ENCODE measurements at places on chromosomes 3 and 15. TPM values are rescaled to one million over a fixed set of nuclear protein-coding genes. Genes with fewer than 3 reads are reported as not detected.

Gene EIF4E3
- total RNA-seq, result 9.1 TPM

Gene ZBED2
- 1.0 TPM for total RNA-seq

Gene NR2E3
- total RNA-seq, result not detected

Gene ZPLD1
- total RNA-seq, result 0.41 TPM

Gene NTRK3
- total RNA-seq, result 0.34 TPM

Gene COL7A1
- 348 TPM for total RNA-seq

Gene DUT
- 75.4 TPM for total RNA-seq

Gene CPOX
- total RNA-seq, result 26.5 TPM

Gene FBXW12
- 0.46 TPM for total RNA-seq

Gene SGO1
- 6.9 TPM for total RNA-seq

Gene CCDC71
- 46.6 TPM for total RNA-seq

Gene ADGRG7
- total RNA-seq, result not detected

Gene SEMA6D
- total RNA-seq, result 1.7 TPM

Gene SLC22A13
- 0.34 TPM for total RNA-seq

- DNase-seq, result peak; percentile 82
Observed at GRCh38 chr3:192892981-192893700, 24.5 kb downstream of the MB21D2 start.

GRCh38 chr3:40328374-40328773 lies 18.9 kb downstream of the EIF1B start:
- DNase-seq, result no peak

DNA sequence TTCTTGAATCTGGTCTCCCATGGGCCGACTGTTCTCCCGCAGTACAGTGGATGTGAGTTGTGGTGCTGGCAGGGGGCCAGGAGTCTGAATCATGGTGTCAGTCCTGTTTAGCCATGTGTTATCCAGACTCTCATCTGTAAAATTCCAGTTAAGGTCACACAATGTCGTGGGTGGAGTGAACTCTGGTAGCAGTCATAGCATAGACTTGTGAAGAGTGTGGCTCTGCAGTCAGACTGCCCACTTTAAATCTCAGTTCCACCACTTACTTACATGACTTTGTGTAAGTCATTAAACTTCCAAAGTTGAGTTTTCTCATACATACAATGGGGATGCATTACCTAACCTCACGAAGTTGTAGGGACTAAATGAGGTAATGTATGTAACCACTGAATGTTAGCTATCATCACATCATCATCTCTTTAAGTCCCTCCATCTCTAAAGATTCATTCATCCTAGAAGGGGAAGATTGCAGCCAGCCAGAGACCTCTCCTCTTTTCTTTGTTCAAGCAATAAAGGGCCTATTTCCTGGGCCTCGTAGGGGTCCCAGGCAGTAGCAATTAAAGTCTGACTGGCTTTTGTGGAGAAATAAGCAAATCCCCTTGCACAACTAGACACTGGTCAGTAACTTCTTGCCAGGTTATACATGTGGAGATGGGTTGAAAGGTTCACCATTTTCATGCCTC lies 93.9 kb downstream of the PCCB start:
- DNase-seq, result peak; percentile 65

DNA sequence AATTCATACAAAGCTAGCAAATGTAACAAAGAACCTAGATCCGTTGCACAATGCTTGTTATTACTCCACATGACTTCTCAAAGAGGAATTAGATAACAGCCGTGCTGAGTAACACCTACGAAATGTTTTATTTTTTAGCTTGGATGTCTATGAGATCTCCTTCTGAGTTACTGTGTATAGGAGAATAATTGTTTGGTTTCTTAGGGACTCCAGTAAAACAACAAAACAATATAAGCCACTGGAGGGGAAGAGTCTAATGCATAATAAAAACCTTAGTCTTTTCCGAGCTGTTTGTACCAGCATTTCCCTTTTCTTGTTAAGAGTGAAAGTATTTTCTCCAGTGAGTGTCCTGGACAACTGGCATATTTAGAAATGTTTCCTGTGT lies 15.6 kb downstream of the SNAP23 start:
- no peak for DNase-seq

DNA sequence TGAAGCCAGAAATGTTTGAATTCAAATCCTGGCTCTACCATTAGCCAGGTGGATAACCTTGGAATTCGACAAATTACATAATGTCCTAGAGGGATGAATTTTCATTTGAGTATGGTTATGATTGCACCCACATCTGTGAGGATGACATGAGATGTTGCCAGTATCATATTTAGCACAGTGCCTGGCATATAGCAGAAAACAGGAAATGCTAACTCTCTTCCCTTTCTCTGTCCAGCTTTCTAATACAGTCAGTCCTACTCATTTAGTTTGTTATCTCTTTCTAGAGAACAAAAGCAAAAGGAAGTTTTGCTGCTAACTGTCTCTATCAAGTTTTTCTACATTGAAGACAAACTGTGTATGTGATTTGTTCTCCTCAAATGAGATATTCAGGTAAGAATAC lies 231.7 kb downstream of the CPNE4 start:
- DNase-seq, result no peak

DNA sequence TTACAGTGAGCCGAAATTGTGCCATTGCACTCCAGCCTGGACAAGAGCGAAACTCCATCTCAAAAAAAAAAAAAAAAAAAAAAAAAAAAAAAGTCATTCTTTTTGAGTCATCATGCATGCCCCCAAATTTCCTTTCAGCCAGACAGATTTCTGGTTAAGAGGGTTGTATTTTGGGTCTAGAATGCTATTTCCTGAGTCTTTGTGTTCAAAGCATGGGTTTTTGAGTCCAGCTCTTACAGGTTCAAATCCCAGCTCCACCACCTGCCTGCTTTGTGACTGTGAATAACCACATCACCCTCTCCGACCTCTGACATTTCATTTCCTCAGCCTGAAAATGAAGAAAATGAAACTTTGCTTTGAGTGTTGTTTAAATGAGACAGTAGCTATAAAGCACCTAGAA lies 9.3 kb upstream of the C15orf61 start:
- DNase-seq, result no peak

GRCh38 chr3:185297867-185298266 lies 44.0 kb upstream of the EHHADH start:
- DNase-seq, result no peak

GRCh38 chr3:40306336-40306735 lies 3.2 kb upstream of the EIF1B start:
- no peak for DNase-seq

DNA sequence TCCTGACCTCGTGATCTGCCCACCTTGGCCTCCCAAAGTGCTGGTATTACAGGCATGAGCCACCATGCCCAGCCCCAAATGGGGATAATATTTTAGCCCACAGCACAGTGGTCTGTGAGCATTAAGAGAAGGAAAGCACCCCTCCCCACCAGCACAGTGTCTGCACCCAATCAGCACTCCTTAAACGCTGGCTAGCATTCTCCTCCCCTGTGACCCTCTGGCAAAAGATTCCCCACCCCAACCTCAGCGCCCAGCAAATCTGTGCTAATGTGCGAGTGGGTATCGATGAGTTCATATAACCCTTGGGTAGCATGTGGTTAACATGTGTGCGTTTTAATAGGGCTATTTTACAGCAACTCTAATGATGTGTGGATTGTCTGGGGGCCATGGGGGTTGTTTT lies 18.3 kb upstream of the EPHB3 start:
- no peak for DNase-seq

GRCh38 chr15:57458356-57458781 lies 82.1 kb downstream of the CGNL1 start:
- DNase-seq, result no peak

- DNase-seq, result no peak
Observed at GRCh38 chr3:187093320-187093719, 46.0 kb downstream of the RPL39L start.

DNA sequence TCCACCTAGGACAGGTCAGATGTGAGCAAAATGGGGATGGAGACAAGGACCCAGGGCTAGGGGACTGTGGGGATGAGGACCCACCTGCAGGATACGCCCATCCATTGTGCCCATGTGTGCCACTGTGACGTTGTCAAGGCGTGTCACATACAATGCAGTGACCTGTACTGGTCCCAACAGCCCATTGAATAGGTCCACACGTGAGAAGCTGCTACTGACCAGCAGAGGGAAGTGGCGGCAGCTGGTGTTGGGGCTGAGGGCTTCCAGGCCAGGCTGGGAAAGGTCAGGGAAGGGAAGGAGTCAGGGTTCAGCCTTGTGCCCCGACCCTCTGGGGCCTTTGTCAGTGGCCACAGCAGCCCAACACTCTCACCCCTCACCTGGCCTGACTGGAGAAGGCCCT lies 4.7 kb downstream of the MST1R start:
- no peak for DNase-seq

- no peak for DNase-seq
Observed at GRCh38 chr3:187400756-187401155, 32.6 kb downstream of the RTP4 start.

GRCh38 chr15:100818927-100819326 lies 60.7 kb upstream of the ALDH1A3 start:
- DNase-seq, result no peak

- no peak for DNase-seq
Observed at GRCh38 chr15:81400640-81401236, 26.7 kb upstream of the TMC3 start.

DNA sequence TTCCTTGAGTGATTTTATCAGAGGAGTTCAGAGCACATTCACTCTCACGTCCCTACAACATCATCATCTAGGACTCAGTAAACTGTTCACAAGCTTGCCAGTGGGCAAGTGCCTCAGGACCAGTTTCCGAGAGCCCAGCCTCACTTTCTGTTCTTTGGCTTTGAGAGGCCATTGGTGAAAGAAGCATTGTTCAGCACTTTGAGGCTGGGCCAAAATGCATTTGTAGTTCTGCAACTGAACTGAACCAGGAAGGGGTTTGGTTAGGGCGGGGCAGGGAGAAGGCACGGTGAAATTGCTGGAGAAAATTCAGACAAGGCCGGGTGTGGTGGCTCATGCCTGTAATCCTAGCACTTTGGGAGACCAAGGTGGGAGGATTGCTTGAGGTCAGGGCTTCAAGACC lies 222.1 kb upstream of the CHRM5 start:
- DNase-seq, result no peak

DNA sequence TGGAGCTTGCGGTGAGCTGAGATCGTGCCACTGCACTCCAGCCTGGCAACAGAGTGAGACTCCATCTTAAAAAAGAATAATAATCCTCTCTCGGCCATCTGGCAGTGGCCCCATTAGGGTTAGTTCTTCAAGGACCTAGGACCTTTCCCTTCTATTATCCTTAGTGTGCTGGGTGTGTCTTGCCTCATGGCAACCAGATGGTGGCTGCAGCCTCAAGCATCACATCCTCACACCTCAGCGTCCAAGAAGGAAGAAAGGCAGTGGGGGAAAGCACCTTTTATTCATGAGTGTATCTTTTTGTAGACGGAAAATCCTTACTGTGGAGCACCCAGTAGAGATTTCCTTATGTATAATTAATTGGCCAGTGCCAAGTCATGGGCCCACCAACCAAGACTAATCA lies 42.7 kb upstream of the TFRC start:
- DNase-seq, result no peak

- no peak for DNase-seq
Observed at GRCh38 chr3:55487381-55488241, 505 bp upstream of the WNT5A start.

DNA sequence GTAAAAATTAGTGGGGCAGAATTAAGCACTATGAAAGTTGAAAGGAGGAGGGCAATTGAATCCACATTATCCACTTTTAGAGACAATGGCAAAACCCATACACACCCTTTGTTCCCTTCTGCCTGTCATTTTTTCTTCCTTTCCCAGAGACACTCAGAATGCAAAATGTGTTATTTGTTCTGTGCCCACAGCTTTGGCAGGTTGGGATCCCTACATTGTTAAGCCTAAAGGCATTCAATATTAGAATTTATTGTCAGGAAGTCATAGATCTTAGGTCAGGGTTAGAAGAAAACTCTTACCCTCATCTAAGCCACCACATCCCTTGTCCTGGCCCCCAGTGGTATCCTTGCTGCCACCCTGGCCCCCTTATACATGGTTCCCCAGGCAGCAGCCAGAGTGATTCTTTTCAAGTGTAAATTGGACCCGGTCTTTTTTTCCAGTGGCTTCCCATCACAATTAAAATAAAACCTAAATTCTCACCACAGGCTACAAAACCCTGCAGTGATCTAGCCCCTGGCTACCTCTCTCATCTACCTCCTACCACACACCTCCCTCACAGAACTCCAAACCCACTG lies 470.1 kb upstream of the ATP11B start:
- DNase-seq, result no peak

DNA sequence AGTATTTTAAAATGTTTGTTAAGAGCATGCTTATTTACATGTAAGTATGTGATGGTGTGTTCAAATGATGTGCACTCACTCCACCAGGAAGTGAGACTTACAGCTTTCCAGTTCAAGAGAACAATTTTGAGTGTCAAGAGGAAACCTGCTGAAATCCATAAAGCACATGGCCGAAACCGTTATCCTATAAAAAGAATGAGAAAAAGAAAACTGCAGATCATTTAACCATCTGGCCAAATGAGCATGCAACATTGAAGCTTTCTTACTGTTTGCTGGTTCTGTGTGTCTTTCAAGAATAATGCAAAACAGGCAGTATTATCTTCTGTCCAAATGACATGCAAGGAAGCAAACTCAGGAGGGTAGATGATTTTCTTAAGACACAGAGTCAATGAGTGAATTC lies 26.3 kb downstream of the GABRR3 start:
- no peak for DNase-seq

- no peak for DNase-seq
Observed at GRCh38 chr3:78906245-78906644, 861.6 kb downstream of the ROBO1 start.

- no peak for DNase-seq
Observed at GRCh38 chr3:39220407-39221140, 28.2 kb upstream of the XIRP1 start.
